ENCODE measurements at places on chromosomes 7 and 10.

DNA sequence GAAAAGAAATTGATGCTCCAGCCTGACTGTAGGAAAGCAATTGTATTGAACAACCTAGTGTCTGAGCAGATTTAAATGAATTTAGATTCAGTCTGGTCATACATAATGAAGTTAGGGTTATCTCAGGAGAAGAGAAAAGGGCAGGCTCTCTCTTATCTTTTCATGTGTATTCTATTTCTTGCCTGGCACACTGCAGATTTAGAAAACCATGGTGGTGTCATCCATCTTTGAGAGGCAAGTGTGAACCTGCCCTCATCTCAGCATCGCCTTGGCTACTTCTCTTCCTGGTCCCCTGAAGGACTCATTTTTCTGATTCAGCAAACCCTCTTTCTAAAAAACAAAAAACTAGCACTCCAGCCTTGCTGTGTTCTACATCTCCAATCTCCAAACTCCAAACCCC is 137.7 kb downstream of the LRRC4 start:
- DNase-seq, result no peak

DNA sequence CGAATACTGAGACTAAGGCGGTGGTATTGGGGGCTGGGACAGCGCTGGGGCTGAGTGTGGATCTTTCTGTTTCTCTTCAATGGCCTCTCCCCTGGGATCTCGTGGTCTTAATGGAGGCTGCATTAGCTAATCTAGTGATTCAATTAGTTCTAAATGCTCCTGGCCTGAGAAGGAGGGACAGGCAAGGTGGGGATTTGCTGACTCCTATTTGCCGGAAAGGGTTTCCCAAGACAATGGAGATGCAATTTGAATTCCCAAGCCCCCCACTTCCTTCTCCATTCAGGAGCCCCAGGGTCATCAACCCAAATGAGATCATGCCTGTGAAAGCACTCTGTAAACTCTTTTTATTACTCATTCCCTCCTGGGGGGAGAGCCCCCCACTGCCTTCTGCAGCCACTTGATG is 111.7 kb upstream of the PLXNA4 start:
- DNase-seq, result no peak

- DNase-seq, result no peak
Observed at GRCh38 chr10:15754937-15755336, 35.2 kb upstream of the ITGA8 start.

- DNase-seq, result no peak
Observed at GRCh38 chr10:84118395-84119006, 20.8 kb upstream of the GHITM start.

GRCh38 chr10:12214763-12215218 is 18.8 kb downstream of the CDC123 start:
- no peak for DNase-seq

GRCh38 chr7:13715534-13715933 is 273.9 kb downstream of the ETV1 start:
- no peak for DNase-seq

DNA sequence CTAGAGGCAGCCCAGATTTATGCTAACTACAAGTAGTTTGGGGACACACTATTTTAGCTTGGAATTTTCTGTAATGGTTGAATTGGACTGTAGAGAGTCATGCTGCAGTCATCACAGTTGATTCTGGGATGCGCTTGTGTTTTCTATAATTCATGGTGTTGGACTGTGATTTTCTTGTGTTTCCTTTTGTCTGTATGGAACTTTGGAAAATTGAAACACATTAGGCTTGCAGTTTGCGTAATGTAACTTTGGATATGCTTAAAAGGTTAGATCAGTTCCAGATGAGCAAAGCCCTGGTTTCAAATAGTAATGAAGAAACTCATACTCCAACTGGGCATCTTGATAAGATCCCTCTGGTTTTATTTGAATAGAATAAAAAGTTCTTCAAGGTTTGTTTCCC is 502.2 kb downstream of the ARL4A start:
- DNase-seq, result no peak

- no peak for DNase-seq
Observed at GRCh38 chr7:140156460-140157080, 20.2 kb downstream of the KDM7A start.

All from NCI-H1930 (cell line).